Endothelial cell of coronary artery (primary cell): ENCODE measurements at places on chromosomes 7 and 10. TPM values are rescaled to one million over a fixed set of nuclear protein-coding genes. Genes with fewer than 3 reads are reported as not detected.

The HOXA10 gene
- 0.36 and 1.6 TPM in 2 replicates for total RNA-seq

The STAMBPL1 gene
- 0.81 and 3.2 TPM in 2 replicates for total RNA-seq

The CRPPA gene
- 0.85 and 0.99 TPM in 2 replicates for total RNA-seq

The NPTX2 gene
- 1.3 and 2.3 TPM in 2 replicates for total RNA-seq

The CLDN3 gene
- 0.09 TPM in 2 replicates for total RNA-seq

The CLEC5A gene
- total RNA-seq: not detected in 2 replicates

The LRGUK gene
- total RNA-seq: under 0.01 and 0.18 TPM in 2 replicates

The IFIT1B gene
- total RNA-seq: not detected in 2 replicates

The LRIT1 gene
- not detected in 2 replicates for total RNA-seq

The KLHDC10 gene
- 24.8 and 26.4 TPM in 2 replicates for total RNA-seq

The ANKRD2 gene
- total RNA-seq: 0.36 and 0.56 TPM in 2 replicates

The HYAL4 gene
- total RNA-seq: under 0.01 TPM in 1 of 2 replicates, not detected in the other

The CRYGN gene
- total RNA-seq: not detected in 2 replicates

The SUGCT gene
- total RNA-seq: 3.1 and 3.4 TPM in 2 replicates

The FKBP6 gene
- total RNA-seq: not detected in 2 replicates

The HTR7 gene
- total RNA-seq: 0.27 and 0.47 TPM in 2 replicates

The LIPN gene
- not detected in 2 replicates for total RNA-seq

The NUDT13 gene
- 0.63 and 1.6 TPM in 2 replicates for total RNA-seq

The AMZ1 gene
- total RNA-seq: 0.09 and 0.19 TPM in 2 replicates
